ENCODE measurements at places on chromosomes 6 and 20.

GRCh38 chr6:75602246-75603105 is 796 bp downstream of the SENP6 start:
- peak; percentile 87 for DNase-seq

GRCh38 chr6:44176762-44177509 is 18.3 kb downstream of the CAPN11 start:
- no peak for DNase-seq

DNA sequence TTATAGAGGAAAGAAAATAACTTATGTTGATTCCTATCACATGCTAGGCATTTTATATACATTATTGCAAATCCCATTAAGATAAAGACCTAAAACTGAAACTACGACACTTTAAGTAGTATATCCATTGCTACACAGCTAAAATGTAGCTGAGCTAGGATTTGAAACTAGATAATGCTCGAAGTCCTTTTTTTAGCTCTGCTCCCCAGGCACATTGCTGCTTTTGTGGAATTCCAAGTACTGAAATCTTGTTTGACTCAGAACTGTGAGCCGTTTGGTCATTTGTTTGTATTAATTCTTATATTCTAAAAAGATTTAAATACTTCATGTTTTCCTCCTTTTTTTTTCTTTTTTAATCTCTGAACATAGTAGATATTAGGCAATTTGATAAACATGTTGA is 644.8 kb downstream of the HACE1 start:
- DNase-seq = no peak

- no peak for DNase-seq
Observed at GRCh38 chr20:11200423-11200822, 526.6 kb upstream of the JAG1 start.

- DNase-seq = no peak
Observed at GRCh38 chr20:23011008-23011721, 23.9 kb upstream of the SSTR4 start.

All from osteocyte (in vitro differentiated cells).